ENCODE measurements at places on chromosomes 7 and 10.
A peak's percentile ranks its signal among the peaks of the same experiment; 100 is the strongest.

- peak; percentile 5 for DNase-seq
Measured at GRCh38 chr10:119786117-119786769, 60.4 kb downstream of the INPP5F start.

- no peak for DNase-seq
Measured at GRCh38 chr7:92528958-92529264, 316 bp downstream of the RBM48 start.

- DNase-seq: no peak
Measured at GRCh38 chr10:112746329-112746728, 203.7 kb upstream of the TCF7L2 start.

- DNase-seq: peak; percentile 28
Measured at GRCh38 chr7:108421720-108422331, 34.4 kb downstream of the NRCAM start.

DNA sequence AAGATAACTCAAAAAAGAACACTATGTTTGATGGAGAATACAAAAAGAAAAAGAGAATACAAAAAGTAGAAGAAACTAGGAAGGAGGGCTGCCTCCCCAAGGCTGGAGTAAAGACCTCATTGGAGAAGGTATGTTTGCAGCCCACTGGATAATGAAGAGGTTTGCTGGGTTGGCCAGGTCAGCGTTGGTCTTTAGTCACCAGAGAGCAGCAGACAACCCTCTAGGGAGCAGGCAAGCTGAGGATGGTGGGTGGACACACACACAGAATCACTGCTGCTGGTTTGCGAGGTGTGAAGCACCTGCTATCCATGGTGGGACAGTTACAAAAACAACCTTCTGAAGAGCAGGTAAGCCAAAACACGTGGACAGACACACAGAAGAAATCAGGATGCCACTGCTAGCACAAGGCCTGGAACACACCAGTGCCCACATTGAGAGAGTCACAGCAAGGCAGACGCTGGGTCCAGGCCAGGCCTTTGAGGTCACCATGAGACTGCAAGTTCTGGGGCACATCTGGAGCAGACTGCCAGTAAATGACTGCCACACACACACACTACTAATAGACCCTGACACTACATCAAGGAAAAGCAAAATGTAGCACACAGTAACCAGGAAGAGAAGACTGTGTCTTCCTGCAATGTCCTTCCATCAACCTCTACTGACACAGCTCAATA is 43.0 kb downstream of the MTERF1 start:
- no peak for DNase-seq

- peak; percentile 60 for DNase-seq
Measured at GRCh38 chr7:133481676-133482075, 228.8 kb downstream of the EXOC4 start.

- DNase-seq: no peak
Measured at GRCh38 chr10:67783606-67784294, 54.2 kb downstream of the DNAJC12 start.

DNA sequence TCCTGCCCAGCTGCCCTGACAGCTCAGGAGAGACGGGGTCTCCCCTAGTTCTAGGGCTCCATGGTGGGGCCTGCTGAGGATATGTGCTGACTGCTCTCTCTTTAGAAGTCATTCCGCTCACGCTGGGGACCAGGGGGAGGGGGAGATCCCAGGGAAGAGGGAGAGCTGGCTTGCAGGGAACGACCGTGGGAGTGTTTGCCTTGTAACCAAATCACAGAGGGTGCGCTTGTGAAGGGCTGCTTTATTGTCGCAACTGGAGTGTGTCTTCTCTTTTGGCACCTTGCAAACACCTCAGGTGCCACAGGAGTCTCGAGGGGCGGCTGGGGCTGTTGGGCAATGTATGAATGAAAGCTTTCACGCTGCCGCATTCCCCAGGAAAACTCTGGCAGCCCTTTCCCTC is 531.3 kb upstream of the MKI67 start:
- DNase-seq: no peak

DNA sequence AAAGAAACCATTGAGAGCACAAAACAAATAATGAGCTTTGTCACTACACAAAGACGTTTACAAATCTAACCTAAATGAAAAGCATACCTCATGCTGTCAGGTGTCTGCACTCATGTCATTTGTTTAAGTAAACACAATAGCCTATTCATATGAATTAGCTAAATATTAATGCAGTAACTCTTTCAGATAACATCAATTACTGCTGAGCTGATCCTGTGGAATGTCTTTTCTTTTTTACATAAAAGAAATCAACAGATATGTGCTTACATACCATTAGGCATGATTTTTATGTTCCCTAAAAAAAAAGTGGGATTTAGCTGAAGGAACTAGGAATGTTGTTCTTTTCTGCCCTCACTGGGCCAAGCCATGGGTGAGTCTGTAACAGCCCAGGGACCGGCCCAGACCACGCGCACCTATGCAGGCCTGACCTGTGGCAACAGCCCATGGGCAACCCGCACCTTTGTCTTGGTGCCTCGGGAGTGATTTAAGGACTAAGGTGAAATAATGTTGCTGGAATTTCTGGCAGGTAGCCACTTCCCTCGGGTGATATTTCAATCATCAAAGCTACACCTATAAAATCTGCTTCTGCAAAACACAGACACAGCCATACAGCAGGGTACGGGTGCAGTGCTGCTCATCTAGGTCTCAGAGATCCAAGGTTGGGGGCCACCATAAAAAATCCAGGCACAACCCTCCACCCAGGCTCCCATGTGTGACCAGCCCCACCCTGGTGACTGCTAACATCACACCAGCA is 44.6 kb downstream of the FGFR2 start:
- peak; percentile 92 for DNase-seq

DNA sequence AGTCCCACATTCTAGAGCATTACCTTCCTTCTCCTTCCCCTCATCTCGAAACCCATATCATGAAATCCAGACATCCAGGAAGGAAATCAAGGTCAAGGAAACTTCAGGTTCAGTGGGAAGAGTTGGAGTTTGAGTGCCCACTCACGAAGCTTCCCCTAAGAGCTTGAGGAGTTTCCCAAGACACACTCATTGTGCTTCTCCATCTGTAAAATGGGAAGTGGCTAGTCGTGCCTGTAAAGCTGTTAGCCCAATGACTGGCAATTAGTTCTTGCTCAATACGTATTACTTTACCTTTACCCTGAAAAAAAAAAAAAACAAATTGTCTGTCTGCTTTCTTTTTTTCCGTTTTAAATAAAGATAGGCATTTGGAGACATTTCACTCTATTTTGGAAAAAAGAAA is 42.3 kb downstream of the GPAM start:
- no peak for DNase-seq

- no peak for DNase-seq
Measured at GRCh38 chr7:110868458-110868857, 222.5 kb upstream of the LRRN3 start.

- DNase-seq: peak; percentile 67
Measured at GRCh38 chr7:108140671-108141070, 10.5 kb upstream of the LAMB4 start.

- no peak for DNase-seq
Measured at GRCh38 chr7:100467638-100468373, 3.7 kb upstream of the SPACDR start.

GRCh38 chr10:56181607-56182006 is 179.5 kb downstream of the ZWINT start:
- no peak for DNase-seq

GRCh38 chr10:75091146-75091545 is 20.3 kb upstream of the SAMD8 start:
- no peak for DNase-seq

GRCh38 chr10:28969413-28969812 is 292.1 kb downstream of the BAMBI start:
- DNase-seq: no peak

DNA sequence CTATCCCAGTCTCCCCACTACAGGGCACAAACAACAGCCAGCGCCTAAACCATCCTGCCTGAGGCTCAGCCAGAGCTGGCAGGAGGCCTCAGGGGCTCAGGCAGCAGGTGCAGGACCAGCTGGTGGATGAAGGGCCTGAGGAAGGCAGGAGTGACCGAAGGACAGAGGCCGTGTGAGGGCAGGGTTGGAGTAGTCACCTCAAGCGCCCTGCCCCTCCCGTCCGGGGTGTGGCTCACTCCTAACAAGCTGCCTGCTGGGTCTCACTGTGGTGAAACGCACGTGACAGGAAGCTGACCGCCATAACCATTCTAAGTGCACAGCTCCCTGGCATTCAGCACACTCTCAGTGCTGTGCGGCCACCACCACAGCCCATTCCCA is 281.1 kb downstream of the ELFN1 start:
- no peak for DNase-seq

DNA sequence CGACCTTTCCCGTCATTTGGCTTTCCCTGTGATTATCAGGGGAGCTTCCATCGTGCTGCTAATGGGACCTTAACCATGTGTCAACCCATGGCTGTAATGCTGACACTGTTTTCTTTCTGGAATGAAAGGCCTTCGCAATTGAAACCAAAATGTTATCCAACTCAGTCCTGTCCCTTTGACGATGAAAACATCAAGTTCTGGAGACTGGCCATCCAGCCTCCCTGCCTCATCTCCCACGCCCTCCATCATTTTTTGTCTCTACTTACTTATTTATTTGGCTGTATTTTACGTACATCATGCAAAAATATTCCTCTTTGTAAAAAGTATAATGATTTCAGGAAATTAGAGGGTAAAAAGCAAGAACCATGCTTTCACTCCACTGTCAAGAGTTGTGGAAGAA is 69.8 kb downstream of the EGFR start:
- no peak for DNase-seq

DNA sequence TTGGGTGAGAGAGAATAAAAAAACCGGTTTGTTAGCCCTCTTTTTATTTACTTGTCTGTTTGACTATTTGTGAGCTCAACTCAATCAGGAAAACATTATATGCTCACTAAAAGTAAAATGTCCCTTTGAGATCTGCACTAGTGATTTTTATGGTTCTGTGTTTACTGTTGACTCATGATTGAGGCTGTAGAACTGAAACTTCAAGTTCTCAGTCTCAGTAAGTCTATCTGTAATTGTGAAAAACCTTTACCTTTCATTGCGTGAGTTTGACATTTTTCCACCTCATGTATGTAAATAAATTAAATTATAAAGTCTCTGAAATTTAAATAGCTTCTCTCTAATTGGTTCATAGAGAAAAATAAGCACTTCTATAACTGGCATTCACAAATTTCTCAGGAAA is 17.0 kb upstream of the CASD1 start:
- DNase-seq: peak; percentile 2

DNA sequence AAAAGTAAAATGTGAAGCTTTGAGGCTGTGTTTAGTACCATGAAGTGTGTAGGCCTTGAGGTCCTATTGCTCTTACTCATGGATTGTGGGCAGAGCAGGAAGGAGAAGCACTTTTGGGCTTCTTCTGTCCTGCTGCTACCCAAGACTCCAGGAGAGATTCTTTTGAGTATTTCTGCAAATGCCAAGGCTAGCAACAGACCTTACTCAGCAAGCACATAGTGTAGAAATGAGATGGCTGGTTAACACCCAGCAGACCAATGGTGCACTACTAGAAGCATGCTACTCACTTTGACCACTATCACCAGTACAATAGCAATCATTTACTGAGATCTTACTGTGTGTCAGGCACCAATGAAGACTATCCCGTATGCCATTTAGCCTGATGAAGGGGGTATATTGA is 3.2 kb downstream of the PLPP4 start:
- DNase-seq: no peak

DNA sequence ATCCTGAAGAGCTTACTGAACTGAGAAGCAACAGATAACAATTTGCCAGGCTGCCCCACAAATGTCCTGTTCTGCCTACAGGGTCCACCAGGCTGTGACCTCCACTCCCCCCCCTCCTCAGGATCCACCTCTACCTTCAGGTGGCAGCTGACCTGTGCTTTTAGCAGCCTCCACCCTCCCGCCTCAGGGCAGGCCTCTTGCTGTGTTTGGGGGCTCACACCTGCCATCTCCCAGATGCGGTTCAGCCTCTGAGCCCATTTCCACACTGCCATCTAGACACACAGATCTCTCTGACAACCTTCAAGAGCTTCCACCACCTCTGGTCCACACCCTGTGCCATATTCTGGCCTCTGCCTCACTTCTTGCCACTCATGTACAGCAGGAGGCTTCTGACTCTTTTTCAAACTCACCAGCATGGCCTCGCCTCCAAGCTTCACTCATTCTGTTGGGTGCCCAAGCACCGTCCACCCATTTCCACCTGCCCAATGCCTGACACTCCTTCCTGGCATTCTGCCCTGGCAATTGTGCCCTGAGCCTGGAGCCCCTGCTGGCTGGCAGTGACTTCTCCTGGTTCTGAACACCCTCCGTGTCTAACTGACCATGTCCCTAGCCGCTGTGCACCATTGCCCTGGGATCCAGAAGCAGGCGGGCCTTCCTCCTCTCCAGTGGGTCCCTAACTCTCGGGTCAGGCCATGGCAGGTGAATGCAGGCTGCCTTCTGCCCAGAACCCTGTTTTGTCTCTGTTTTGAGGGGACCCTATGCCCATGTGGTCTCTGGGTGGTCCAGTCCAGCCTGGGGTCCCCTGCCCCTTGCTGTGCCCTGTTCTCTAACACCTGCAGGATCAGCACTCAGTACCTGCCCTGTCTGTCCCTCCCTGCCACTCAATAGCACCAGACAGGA is 18.5 kb downstream of the TMEM72 start:
- DNase-seq: no peak

DNA sequence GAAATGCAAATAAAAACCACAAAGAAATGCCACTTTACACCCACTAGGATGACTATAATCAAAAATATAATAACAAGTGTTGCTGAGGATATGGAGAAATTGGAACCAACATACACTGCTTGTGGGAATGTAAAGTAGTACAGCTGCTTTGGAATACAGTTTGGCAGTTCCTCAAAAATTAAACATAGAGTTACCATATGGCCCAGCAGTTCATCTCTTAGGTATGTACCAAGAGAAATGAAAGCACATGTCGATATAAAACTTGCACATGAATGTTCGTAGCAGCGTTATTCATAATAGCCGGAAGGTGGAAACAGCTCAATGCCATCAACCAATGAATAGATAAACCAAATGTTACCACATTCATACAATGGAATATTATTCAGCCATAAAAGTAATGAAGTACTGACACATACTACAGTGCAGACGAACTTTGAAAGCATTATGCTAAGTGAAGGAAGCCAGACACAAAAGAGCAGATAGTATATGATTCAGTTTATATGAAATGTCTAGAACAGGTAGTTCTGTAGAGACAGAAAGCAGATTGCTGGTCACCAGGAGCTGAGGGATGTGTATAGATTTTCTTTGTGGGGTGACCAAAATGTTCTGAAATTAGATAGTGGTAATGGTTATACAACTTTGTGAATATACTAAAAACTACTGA is 12.4 kb downstream of the BCAP29 start:
- no peak for DNase-seq

- DNase-seq: no peak
Measured at GRCh38 chr10:112148331-112148730, 35.2 kb downstream of the GPAM start.

DNA sequence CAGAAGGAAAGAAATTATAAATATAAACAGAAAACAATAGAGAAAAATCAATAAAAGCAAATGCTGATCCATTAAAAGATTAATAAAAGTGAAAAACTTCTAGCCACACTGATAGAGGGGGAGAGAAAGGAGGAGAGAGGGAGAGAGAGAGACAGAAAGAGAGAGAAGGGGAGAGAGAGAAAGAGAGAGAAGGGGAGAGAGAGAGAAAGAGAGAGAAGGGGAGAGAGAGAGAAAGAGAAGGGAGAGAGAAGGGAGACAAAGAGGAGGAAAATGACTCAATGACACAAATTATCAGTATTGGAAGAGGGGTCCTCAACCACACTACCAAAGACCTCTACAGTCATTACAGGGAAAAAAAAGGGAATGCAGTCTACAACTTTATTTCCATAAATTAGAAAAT is 94.4 kb upstream of the VIPR2 start:
- DNase-seq: no peak

Measured in epithelial cell of esophagus (primary cell).